CD4-positive, alpha-beta T cell treated with Interleukin-6 at 100 ng/mL for 8 hours (primary cell): ENCODE measurements at places on chromosomes 5 and 9.

DNA sequence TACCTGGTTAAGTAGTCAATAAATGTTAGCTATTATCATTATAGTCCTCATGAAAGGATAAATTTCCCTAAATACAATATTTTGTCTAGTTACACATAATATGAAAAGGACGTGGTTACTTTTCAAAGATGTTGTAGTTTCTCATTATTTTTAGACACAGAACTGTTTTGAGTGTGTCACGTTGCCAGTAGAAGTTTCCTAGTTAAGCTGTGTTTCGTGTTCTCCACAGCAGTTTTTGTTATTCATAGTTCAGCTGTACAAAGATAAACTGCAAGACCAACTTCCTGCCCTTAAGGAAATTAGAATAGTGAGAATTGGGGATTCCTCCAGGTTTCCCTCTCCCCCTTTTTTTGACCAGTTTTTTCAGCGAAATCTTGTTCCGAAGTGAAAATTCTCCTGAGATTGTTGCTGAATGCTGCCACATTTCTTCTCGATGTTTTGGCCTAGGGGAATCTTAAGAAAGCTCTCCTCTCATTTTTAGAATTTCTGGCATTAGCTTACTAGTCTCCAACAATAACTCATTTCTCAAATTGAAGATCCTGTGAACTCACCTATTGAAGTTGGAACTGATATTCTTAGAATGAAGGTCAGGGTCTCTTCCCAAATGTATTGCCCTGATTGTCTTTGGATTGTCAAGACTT lies 176.1 kb downstream of the PAM start:
- DNase-seq, result no peak

GRCh38 chr9:5976674-5977397 lies 38.6 kb downstream of the RANBP6 start:
- DNase-seq, result no peak

GRCh38 chr9:124302921-124303320 lies 45.2 kb downstream of the NEK6 start:
- DNase-seq, result no peak

DNA sequence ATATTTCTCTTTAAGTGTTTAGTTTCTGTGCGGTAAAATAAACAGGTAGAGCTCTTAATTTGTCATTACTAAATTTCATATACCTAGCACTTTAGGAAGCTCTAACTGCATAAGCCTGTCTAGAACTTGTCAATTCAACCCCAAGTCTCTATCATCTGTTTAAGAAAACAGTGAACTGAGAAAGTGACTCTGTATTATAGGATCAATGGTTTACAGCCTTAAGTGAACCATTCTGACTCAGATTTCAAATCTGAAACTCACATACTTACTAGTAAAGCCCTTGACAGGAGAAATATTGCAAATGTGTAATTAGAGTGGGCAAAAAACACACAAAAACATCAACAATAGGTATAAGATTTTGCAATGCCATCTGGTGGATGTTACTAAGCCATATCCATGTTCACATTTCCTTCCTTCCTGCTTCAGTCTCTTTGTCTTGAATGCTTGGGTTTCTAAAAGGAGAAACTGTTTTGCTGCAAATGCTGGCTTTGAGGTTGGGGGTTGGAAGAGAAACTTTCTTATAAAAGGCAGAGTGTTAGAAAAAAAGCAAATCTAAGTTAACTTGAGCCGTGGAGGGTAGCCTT lies 101.8 kb downstream of the DOCK8 start:
- no peak for DNase-seq

GRCh38 chr9:124665391-124666058 lies 105.6 kb downstream of the NR6A1 start:
- no peak for DNase-seq

DNA sequence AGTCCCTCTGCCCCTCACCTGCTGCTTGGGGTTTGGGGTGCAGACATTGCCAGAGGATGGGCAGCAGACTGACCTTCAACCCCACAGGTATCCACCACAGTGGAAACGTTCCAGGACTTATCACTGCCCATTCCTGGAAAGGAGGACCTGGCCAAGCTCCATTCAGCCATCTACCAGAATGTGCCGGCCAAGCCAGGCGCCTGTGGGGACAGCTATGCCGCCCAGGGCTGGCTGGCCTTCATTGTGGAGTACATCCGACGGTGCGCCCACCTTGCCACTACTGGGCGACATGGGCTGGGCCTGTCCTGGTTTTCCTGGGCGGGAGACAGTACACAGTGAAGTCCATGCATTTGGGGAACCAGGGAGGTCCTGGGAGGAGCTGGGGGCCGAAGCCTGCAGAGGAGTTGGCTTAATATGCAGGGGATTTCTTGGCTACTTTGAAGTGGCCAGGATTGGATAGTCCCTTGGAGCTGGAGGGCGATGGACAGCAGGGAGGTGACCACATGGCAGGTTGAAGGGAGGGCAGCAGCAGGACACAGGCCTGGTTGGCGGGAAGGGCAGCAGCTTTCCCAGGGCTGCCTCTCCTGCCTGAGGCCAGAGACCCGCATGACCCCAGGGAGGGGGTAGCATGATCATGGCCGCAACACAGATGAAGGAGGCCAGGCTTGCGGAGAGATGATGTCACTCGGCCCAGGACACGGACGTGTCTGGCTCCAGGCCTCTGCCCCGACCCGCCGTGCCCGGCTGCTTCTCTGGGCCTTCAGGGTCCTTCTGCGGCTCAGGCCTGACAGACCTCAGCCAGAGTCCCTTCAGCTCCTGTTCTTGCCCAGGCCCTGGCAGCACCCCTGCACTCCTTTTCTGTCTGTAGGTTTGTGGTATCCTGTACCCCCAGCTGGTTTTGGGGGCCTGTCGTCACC lies 34.6 kb downstream of the USP20 start:
- no peak for DNase-seq

DNA sequence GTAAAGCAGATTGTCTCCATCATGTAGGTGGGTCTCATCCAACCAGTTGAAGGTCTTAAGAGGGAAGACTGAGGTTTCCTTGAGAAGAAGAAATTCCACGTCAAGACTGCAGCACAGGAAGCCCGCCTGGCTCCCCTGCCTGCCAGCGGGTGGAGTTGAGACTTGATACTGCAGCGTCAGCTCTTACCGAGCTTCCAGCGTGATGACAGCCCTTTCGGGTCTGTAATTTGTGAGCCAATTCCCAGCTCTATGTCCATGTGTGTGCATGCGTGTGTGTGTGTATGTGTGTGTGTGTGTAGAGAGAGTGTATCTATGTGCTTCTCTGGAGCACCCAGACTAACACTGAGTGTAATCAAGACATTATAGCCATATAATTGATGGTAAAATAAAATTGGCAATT lies 379.7 kb upstream of the IRX2 start:
- DNase-seq, result no peak

- DNase-seq, result no peak
Measured at GRCh38 chr9:92328225-92328624, 2.5 kb downstream of the CENPP start.

DNA sequence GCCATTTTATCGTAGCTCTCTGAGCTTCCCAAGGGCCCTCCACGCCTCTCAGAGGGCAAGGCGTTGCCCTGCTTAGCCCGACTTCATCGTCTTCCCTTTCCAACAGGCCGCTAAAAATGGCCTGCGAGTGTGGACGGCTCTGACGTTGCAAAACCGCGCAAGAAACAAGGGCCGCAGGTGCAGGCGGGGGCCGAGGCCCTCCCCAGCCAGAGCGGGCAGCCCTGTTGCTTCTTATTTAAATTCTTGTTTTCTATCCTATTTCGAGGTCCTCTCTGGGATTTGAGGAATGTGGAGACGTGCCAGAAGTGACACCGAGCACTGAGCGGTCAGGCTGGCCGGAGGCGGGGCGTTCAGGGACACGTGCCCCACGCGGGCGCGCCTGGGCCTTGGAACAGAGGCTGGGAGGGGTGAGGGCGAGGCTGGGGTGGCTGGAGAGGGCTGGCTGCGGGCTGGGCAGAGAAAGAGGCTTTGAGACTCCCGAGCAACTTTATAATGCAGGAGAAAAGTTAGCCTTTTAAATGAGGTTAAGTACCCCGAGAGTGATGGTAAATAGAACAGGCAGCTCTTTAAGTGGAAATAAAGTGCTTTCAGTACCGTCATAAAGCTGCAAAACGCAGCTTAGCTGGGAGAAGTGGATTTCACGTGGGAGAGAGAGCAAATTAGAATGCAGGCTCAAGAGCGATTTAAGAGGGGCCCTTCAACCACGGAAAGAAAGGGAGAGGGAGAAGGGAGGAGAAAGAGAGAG lies 243.6 kb downstream of the AUH start:
- no peak for DNase-seq

DNA sequence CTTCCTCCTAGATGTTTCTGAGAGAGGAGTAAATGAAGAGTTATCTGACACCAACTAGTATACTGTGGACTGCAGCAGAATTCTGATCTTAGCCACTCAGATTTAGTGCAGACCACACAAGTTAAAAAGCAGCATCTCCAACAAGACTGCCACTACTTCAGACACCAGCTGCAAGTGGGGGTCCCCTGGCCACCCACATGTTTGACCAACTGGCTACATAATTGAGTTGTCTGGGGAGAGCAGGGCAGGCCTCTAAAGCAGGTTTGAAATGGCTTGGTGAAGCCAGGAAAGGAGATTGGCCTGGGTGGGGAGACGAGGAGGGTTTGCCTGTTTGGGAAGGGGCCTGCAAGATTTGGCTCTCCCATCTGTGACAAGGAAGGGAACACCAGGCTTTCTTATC lies 40.5 kb upstream of the FAM81B start:
- no peak for DNase-seq

GRCh38 chr9:81237565-81238231 lies 451.6 kb downstream of the TLE1 start:
- DNase-seq, result no peak

DNA sequence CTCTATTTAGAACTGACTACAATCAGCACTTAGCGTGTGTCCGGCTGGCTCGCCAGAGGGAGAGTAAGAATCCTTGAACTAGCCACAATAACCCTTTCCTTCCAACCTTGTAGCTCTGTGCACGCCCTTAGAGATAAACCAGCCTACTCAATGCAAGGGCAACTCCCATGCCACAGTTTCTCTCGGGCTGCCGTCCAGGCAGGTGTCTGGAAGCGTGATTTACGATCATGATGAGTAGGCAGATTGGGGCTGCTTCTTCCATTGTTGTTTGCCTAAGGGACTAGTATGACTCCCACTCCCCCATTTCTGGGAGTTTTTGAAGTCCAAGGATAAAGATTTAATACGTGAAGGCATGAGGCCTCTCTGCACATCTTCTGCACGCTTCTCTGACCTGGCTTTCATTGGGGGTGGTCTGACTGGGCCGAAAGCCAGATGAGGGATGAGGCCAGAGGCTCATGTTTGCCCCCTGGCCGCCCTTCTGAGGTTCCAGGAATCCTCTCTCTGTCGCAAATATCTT lies 134.0 kb upstream of the MYO10 start:
- no peak for DNase-seq

- no peak for DNase-seq
Measured at GRCh38 chr5:162382839-162383238, 315.3 kb downstream of the GABRG2 start.

GRCh38 chr5:126826619-126827215 lies 49.8 kb downstream of the LMNB1 start:
- no peak for DNase-seq

DNA sequence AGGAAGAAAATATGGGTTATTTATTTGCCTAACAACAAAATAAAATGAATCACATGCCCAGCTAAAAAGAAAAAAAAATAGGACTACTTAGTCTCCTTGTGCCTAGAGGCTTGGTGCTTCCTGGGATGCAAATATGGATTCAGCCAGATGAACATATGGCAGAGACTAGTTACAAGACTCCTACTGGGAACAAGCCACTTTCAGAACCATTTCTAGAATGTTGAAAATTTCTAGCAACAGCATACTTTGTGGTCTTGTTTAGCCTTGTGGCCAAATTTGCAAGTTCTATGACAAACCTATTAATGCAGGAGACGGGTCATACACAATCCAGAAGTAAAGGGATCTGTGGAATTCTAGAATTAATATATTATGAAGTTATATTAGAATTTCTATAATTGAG lies 198.7 kb downstream of the CHSY3 start:
- DNase-seq, result no peak

- DNase-seq, result no peak
Measured at GRCh38 chr9:86687788-86688187, 259.5 kb downstream of the GAS1 start.

DNA sequence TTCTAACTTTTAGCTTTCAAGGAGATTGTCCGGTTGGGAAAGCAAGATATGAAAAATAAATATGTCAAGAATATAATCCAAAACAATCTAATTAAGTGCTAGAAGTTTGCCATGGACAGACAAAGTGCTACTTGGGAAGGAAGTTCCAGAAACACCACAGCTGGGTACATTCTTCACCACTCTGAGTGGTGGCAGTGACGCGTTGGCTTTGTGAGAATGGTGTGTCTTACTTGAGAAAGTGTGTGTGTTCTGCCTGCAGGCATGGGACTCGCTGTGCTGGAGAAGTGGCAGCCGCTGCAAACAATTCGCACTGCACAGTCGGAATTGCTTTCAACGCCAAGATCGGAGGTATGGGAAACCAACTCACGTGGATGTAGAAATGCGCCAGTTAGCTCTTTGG lies 177.2 kb downstream of the PCSK5 start:
- no peak for DNase-seq

- no peak for DNase-seq
Measured at GRCh38 chr9:94690344-94690743, 36.2 kb upstream of the AOPEP start.
